ENCODE measurements at places on chromosomes 2 and 18. TPM values are rescaled to one million over a fixed set of nuclear protein-coding genes. Genes with fewer than 3 reads are reported as not detected.

MROH2A gene
- not detected for polyA plus RNA-seq

SCN1A gene
- not detected for polyA plus RNA-seq

LIMS3 gene
- 13.5 TPM for polyA plus RNA-seq

GALNT14 gene
- 0.04 TPM for polyA plus RNA-seq

LYPD6B gene
- polyA plus RNA-seq: not detected

CNPPD1 gene
- polyA plus RNA-seq: 55.7 TPM
